Natural killer cell treated with Interleukin-12 subunit alpha and Interleukin-12 subunit beta and Interleukin-15 and Interleukin-18, amount 100 ng/mL, for 72 hours (primary cell): ENCODE measurements at places on chromosomes 12 and 14. TPM values are rescaled to one million over a fixed set of nuclear protein-coding genes. Genes with fewer than 3 reads are reported as not detected.

DCAF11 gene
- total RNA-seq = 96.1 TPM

CLECL1 gene
- 1.3 TPM for total RNA-seq

CCDC196 gene
- total RNA-seq = not detected

MMP14 gene
- total RNA-seq = 3.7 TPM

GPRC5D gene
- total RNA-seq = not detected

POTEM gene
- total RNA-seq = not detected

BBS10 gene
- 3.1 TPM for total RNA-seq

GRCh38 chr12:113136128-113136989 is 798 bp upstream of the RASAL1 start:
- no peak overlapping the region for H3K4me3 ChIP-seq
- peaks cover 8% of the 10 kb centered on the region for H3K27me3 ChIP-seq
- no peaks in the 10 kb centered on the region for H3K36me3 ChIP-seq
- H3K27ac ChIP-seq = no peak overlapping the region
- peaks cover 2% of the 10 kb centered on the region for H3K4me1 ChIP-seq

DNA sequence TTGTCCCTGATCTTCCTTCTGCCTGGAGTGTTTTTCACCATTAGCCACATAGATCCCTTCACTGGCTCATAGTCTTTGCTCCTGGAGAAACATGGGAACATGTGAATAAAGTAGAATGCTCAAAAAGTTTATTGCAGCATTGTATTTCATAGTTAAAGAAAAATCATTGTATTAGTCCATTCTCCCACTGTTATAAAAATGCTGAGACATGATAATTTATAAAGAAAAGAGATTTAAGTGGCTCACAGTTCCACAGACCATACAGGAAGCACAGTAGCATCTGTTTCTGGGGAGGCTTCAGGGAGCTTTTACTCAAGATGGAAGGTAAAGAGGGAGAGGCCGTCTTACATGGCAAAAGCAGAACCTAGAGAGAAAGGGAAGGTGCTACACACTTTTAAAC is 238.3 kb upstream of the OR4E1 start:
- H3K27me3 ChIP-seq = no peaks in the 10 kb centered on the region
- no peak overlapping the region for H3K27ac ChIP-seq
- no peaks in the 10 kb centered on the region for H3K36me3 ChIP-seq
- no peak for DNase-seq
- peaks cover 17% of the 10 kb centered on the region for H3K4me1 ChIP-seq

GRCh38 chr12:69052613-69053408 is 119.8 kb upstream of the CPM start:
- no peak overlapping the region for H3K27ac ChIP-seq
- no peak overlapping the region for H3K4me3 ChIP-seq
